ENCODE measurements at places on chromosomes 4 and X.

DNA sequence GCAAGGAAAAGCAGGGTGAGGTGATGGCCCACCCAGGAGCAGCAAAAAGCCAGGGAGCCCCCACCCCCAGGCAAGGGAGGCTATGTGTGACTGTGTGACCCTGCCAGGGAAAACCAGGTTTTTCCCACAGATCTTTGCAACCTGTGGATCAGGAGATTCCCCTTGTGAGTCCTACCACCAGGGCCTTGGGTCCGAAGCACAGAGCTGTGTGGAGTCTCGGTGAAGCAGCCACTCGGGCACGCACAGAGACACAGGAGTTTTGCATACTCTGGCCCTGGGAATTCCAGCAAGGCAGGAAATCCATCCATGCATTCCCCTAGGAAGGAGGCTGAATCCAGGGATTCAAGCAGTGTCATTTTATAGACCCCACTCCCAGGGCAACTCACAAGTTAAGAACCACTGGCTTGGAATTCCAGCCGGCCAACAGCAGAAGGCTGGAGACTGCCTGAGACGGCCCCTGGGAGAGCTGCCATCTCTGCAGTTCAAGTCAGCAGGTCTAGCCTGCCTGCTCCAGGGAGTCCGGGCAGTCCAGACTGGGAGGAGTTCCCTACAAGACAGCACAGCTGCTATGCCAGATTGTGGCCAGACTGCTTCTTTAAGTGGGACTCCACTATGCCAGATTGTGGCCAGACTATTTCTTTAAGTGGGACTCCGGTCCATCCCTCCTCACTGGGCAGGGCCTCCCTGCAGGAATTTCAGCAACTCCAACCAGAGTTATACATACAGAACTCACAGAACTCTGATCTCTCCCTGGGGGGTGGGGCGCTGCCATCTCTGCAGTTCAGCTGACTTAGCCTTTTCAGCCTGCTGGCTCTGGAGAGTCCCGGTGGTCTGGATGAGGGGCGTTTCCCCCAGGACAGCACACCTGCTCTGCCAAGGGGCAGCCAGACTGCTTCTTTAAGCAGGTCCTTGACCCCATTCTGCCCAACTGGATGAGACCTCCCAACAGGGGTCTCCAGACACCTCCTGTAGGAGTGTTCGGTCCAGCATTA is 85.1 kb upstream of the ADAD1 start:
- no peak for DNase-seq

DNA sequence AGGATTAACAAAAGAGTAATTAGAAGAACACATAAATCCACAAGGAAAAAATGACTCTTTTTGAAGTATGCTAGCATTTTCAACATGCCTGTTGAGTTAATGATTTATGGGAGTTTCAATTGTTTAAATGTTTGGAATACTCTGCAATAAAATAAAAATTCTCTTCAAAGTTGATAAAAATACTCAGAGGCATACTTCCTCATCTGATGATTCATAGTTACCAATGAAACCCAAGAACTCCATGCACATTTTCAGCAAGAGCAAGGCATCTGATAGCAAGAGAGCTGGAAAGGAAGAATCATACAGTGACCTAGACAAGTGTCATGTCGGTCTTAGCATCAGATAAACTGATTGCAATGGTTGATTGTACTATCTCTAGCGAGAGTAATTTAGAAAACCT is 443.7 kb upstream of the ATOH1 start:
- DNase-seq: no peak

DNA sequence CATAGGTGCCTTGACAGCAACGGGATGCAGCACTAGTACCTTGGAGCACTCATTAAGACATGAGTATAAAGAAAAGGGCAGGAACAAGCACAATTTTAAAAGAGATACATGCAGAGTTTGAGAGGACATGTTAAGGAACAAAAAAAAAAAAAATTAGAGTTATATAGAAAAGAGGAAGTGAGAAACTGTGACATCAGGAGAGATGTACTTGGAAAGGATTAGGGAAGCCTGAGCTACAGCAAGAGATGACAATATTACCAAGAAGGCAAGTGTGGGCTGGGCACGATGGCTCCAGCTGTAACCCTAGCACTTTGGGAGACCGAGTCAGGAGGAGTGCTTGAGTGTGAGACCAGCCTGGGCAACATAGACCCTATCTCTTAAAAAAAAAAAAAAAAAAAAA is 37.4 kb downstream of the GPR143 start:
- no peak for DNase-seq

DNA sequence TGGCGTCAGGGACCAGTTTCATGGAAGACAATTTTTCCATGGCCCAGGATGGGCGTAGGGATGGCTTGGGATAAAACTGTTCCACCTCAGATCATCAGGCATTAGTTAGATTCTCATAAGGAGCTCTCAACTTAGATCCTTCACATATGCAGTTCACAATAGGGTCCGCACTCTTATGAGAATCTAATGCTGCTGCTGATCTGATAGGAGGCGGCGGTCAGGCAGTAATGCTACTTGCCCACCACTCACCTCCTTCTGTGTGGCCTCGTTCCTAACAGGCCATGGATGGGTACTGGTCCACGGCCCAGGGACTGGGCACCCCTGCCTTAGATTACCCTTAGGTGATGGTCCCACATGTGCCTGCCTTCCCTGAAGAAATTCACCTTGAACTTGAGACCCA is 28.8 kb upstream of the ENPP6 start:
- DNase-seq: no peak

DNA sequence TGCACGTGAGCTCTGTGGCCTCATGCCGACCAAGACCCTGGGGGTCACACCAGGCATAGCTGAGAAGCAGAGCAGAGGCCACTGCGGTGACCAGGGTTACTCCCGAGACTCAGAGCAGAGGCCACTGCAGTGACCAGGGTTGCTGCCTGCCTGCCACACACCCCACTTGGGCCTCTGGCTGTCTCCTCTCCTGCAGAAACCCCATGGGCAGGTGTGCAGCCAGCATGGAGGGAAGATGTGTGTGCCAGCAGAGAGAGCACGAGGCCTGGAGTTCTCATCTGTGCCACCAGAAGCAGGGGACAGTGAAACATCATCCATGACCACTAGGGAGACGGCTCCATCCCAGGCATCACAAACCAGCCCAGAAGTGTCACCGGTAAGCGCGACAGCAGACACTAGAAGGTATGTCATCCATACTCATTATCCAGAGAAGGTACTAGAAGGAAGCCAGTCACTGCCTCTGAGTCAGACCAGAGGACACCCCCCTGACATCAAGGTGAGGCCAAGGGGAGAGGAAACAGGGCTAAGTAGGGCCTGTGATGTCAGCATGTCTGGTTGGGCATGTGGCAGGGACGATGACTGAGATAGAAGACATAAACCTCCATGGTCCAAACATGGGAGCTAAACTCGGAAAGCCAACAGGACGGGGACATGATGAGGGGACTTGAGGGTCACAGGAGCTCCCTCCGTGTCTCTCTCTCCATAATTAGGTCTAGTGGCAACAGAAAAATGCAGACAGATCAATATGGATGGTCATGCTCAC is 24.2 kb upstream of the SPON2 start:
- DNase-seq: peak; percentile 1

DNA sequence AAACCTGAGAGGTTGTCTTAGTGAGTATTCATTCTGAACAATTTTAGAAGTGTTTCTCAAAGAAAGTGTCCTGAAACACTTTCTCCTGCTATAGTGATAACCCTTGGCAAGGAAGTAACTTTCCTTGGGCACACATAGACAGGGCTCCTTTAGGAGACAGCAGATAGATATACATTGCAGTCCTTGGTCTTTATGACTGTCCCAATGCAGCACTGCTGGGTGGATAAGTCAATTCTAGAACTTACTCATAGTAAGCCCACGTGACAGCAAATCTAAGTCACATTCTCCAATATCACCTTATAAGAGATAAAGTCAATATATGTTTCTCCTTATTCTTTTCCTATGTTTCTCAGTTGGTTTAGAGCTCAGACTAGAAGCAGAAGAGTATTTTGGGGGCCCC is 46.7 kb downstream of the GPRASP3 start:
- DNase-seq: no peak

DNA sequence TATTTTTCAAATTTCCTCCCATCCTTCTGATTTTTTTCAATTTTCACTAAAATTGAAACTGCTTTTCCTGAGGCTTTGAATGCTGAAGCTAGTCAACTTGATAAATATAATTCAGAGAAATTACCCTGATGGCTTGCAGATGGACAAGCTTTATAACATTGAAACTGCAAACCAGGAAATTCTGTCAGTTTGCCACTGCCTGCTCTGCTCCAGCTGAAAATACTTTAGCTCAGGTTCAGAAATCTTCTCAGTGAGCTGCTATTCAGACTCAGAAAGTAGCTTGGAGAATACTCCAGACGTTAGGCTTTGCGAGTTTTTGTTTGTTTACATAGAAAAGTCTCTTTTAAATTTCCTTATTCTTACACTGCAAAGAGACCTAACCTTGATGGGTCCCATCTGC is 1574.7 kb downstream of the STIM2 start:
- no peak for DNase-seq

GRCh38 chr4:55736605-55737183 is 82.9 kb upstream of the EXOC1L start:
- DNase-seq: peak; percentile 14

- DNase-seq: no peak
Observed at GRCh38 chr4:124321364-124321763, 391.2 kb downstream of the ANKRD50 start.

DNA sequence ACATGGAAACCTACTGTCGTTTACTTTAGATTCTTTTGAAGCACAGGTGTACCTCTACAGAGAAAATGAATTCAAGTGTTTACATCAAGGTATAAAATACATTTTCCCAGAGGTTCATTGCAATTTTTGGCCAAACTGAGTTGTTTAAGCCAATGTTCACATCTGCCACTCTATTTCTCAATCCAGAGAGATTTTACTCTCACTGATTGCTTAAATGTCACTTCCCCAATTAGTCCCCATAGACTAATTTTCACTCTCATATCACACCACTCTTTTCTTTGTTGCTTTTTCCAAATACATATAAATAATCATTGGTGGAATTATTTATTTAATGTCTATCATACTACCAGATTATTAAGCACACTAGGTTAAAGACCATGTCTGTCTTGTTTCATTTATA is 271.8 kb downstream of the PPP3CA start:
- DNase-seq: no peak

GRCh38 chr4:156962528-156962974 is 9.0 kb downstream of the PDGFC start:
- no peak for DNase-seq

DNA sequence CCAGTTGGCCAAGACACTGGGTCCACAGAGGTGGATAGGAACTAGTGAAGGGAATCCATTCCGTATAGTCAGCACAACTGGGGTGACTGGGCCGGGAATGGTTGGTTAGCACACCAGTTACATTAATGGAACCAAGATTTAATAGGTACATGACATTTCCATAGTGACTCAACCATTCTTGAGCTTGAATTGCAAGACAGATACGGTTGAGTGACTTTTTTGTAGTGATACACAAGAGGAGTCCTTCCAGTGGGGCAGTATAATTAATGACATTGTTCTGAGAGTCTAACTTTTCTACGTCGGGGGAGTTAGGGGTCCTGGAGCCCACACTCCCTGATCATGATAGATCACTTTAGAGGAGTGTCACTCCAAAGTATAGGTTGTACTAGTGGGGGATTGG is 211.6 kb upstream of the CXCL13 start:
- DNase-seq: no peak

DNA sequence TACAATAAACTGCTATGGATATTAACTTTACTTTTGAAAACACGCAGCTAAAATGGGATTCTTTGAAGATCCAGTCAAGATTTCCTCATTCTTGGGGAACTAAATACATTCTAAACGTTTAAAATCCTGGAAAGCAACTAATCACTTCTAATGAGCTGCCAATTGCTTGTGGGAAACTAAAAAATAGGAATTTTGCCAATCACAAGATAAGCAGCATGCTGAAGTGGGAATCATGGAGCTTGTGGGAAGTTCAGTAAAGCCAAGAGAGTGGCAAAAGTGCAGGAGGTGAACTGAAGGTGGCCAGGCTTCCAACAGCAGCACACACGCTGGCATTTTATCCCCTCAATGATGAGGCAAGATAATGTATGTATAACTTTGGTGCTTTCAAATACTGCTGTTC is 133.0 kb downstream of the GPC3 start:
- DNase-seq: no peak

- DNase-seq: no peak
Observed at GRCh38 chr4:119629142-119629471, 503 bp upstream of the PDE5A start.

DNA sequence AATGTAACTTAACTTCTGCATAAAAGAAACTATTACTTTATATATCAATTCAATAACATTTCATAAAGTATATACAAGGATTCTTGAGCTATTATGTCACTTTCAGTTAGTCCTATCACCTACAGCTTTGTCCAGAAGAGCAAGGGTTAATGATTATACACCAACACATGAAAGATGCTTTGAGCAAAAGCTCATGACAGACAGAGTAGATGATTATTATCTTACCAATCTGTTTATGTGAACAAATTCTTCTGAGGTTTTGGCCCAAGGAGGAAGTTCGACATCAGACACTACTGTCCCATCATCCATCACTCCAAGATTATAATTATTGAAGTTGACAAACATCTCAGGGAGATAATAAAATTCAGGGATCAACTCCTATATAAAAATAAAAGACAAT is 166.7 kb upstream of the MAB21L2 start:
- no peak for DNase-seq

- DNase-seq: peak; percentile 12
Observed at GRCh38 chr4:142282870-142283431, 563.1 kb downstream of the INPP4B start.

DNA sequence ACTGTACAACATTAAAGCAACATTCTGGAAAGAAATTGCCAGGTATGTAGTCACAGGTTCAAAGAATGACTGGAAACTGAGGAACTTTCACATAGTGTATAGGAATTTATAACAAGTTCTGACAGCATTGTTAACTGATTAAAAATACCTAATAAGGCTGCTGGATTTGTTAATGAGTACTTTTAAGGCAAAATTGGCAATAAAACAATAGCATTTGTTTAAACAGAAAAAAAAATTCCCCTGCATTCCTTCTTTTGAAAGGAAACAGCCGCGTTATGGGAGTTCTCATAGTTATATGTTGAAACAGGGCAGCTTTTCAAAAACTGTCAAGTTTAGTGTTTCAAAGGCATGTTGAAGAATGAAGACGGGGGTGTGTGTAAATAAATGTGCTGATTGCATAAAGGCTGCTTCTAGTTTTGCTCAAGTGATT is 282.5 kb upstream of the FAT1 start:
- no peak for DNase-seq

- DNase-seq: no peak
Observed at GRCh38 chr4:107359208-107359607, 323.1 kb upstream of the DKK2 start.

GRCh38 chr4:187618701-187619281 is 376.8 kb upstream of the ZFP42 start:
- DNase-seq: no peak

GRCh38 chr4:76886848-76887441 is 11.0 kb downstream of the SOWAHB start:
- DNase-seq: no peak
